ENCODE measurements at places on chromosomes 16 and 17.

GRCh38 chr17:61168506-61168905, 231.1 kb upstream of the TBX2 start:
- no peak for DNase-seq

- DNase-seq, result no peak
These were observed 85.1 kb upstream of the TBX2 start for GRCh38 chr17:61314368-61315078.

- no peak for DNase-seq
These were observed 12.9 kb downstream of the TMEM98 start for GRCh38 chr17:32940706-32941390.

GRCh38 chr17:1792495-1793446, 30.9 kb downstream of the SERPINF1 start:
- no peak for DNase-seq

DNA sequence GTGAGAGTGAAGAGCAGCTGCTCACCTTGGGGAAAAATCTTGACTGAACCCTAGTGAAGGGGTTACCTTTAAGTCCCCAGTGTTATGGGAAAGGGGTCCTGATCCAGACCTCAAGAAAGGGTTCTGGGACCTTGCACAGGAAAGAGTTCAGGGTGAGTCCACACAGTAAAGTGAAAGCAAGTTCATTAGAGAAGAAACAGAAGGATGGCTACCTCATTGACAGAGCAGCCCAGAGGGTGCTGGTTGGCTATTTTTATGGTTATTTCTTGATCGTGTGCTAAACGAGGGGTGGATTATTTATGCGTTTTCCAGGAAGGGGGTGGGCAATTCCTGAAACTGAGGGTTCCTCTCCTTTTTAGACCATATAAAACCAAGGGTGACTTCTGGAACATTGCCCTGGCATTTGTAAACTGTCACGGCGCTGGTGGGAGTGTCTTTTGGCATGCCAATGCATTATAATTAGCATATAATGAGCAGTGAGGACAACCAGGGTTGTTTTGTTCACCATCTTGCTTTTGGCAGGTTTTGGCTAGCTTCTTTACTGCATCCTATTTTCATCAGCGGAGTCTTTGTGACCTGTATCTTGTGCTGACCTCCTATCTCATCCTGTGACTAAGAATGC, 58.4 kb downstream of the SMPD3 start:
- DNase-seq, result no peak

GRCh38 chr16:76900285-76901263, 290.4 kb upstream of the MON1B start:
- no peak for DNase-seq

GRCh38 chr17:77867308-77867781, 91.2 kb upstream of the TNRC6C start:
- DNase-seq, result no peak

- DNase-seq, result no peak
These were observed 4.6 kb upstream of the GHDC start for GRCh38 chr17:42198897-42199296.

DNA sequence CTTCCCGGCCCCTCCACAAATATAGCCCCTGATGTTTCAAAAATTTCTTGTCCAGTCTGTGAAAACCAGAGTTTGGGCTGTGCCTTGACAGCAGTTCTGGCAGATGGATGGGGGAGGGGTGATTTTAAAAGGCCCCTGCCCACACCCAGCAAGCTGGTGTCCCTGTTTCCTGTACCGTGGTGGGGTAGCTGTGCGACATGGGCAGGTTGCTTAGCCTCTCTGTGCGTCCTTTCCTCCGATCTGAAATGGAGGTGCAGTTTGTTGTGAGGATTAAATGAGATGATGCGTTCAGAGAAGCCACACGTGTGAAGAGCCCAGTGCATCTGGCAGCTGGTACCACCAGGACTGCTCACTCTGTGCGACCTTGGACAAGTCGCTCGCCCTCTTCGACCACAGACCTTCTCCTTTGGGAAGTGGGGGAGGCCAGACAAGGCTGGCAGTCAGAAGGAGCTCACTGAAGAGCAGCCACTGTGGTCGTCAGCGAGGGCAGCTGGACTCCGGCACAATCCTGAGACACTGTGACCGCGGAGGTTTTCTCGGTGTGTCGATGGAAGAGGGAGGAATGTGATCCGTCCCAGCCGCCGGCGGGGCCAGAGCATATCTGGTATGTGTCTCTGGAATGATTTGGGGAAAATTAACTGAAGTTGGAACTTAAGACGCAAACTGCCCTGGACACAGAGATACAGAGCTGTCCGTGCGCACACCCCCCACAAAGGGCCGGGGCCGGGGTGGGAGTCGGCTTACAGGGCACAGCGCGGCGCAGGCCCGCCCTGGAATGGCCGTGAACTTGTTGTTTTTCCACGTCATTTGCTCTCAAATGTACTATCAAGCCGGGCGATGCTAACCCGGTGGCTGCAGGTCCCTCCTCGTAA, 721 bp upstream of the WFIKKN2 start:
- no peak for DNase-seq

Data from NCI-H2029 treated with DMSO at 0.1 percent for 48 hours (cell line).